ENCODE measurements at places on chromosomes 5 and 9.
A peak's percentile ranks its signal among the peaks of the same experiment; 100 is the strongest.

DNA sequence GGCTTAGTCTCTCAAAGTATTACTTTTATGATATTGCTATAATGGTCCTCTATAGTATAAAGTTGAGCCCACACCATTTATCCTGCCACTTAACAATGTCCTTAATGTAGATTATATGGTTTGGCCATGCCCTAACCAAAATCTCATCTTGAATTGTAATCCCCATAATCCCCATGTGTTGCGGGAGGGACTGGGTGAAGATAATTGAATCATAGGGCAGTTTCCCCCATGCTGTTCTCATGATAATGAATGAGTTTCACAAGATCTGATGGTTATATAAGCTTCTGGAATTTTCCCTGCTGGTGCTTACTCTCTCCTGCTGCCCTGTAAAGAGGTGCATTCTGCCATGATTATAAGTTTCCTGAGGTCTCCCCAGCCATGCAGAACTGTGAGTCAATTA is 498.8 kb downstream of the RAB3C start:
- DNase-seq, result peak; percentile 69

GRCh38 chr9:112546149-112547012 is 59.8 kb downstream of the KIAA1958 start:
- DNase-seq, result no peak

DNA sequence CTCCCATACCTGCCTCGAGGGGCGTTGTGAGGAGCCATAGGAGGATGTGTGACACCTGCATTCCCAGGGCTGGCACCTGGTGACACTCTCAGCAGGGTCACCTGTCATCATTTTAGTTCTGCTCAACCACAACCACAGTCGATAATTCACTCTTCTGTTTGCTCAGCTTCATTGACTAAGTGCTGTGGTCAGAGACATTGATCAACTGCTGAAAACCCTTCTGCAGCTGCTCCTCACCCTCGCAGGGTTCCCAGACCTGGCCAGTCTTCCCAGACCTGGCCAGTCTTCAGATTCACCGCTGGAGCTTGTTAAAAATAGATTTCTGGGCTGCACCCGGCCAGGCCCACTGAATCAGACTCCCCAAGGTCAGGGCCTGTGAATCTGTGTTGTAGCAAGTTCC is 92.8 kb downstream of the MVB12B start:
- DNase-seq, result no peak

DNA sequence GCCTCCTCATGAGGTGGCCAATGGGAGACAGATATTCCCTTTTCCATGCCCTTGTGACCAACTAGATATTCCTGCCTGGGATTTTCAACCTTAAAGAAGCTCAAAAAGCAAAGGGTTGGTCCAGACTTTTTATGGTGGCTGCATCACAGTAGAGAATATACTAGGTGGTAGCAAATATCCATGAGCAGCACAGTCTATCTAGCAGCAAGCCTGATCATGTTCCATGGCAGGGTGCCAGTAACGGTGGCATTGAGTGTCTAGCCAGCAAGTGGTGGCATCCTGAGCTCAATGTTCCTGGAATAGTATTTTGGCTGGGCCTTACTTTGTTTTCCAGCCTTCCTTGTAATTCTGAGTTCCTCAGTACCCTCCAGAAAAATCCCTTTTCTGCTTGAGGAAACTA is 25.8 kb downstream of the CDC25C start:
- DNase-seq, result no peak

DNA sequence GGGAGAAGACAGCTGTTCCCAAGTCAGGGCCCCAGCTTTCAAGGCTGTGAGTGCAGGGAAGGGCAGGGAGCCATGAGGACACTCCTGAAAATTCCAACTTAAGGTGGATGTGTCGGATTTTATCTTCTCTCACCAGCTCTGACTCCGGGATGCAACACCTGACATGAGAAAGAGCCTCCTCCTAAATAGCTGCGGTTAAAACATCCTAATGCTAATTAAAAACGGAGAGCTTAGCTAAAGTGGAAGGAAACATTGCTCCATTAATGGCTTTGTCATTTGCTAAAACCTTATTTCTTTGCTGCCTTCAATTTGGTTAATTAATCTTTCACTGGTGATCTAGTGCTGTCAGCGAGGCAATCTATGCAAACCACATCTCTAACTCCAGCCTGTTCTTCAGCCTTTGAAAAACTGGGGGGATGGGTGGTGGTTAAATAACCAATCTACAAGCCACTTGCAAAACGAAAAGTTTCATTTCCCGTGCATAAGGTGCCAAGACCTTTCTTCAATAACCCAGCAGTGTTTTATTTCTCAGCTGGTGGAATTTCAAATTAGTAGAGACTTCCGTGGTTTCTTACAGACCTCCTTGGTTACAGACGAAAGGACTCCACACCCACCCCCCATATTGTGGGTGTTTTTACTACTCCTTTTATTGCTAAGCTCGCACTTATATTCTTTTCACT is 379.6 kb downstream of the MLLT3 start:
- no peak for DNase-seq

DNA sequence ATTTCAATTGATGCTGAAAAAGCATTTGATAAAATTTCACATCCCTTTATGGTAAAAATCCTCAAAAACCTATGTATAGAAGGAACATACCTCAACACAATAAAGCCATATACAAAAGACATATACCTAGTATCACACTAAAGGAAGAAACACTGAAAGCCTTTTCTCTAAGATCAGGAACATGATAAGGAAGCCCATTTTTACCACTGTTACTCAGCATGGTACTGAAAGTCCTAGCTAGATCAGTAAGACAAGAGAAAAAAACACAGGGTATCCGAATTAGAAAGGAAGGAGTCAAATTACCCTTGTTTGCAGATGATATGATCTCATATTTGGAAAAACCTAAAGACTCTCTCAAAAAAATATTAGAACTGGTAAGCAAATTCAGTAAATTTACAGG is 350.2 kb upstream of the PDE4D start:
- DNase-seq, result no peak

GRCh38 chr5:78908173-78909061 is 76.7 kb downstream of the ARSB start:
- DNase-seq, result peak; percentile 98

DNA sequence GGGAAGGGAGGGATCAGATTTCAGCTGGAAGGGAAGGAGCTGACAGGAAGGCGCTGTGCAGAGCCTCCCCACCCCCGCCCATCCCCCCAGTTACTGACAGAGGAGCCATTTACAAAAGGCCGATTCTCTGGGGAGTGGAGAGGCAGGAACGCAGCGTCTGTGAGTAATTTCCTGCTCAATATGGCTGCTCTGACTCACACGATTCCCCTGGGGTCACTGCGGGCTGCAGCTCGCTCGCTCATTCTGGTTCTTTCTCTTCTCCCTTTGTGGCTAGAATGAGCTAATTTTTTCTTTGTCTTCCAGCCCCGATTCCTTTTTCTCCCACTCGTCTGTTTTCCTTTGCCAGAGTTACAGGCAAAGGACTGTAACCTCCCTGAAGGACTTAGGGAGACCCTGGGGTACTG is 28.8 kb downstream of the PTPA start:
- DNase-seq, result peak; percentile 97

DNA sequence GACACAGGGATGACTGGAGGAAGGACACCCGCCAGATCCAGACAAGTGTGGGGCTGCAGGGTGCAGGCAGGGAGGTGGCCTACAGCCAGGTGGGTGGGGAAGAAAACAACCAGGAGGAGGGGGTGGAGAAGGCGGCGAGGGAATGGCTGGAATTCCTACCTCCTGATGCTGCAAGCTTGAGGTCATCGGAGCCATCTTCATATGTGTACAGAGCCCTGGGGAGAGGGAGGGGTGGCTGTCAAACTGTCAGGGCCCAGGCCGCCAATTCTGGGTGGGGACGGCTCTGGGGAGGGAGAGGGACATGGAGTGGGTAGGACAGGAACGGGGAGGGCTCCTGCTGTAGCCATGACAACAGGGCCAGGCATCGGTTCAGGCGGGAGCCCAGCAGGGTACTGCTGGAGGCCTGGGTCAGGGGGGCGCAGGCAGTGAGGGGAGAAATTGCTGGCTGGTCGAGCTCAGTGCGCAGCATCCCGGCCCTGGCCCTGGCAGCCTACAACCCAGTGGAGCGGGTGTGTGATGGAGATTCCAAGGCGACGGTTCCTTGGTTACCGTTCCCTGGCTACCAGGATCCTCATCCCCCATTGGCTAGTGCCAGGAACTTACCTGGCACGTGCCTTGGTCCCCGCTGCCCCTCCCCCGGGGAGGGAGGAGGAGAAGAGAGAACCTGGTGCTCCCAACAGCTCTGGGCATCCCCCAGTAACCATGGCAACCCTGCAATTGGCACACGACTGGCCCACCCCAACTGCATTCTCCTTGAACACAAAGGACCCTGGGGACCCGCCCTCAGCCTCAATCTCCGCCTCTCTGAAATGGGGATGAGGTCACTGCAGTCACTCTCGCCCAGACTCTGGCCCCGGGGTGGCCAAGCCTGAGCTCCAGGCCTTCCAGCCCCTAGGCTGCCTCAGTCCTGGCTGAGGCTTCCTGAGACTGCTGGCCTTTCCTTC is 4.5 kb downstream of the DBN1 start:
- DNase-seq, result no peak

DNA sequence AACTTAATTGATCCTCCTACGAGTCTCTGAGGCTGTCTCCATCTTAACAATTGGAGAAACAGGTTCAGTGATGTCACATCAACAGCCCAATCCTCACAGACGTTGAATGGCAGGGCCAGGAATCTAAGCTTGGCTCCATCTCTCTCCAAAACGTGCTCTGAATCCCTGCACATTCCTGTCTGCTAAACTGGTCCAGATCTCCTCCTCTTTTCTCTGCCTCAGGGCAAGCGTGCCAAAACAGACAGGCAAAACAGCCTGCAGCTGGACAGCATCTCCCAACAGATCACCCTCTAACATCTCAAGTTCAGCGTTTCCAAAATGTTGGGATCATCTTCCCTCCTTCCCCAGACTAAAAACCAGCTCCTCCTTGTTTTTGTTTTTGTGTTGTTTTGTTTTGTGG is 6.6 kb downstream of the FBP1 start:
- no peak for DNase-seq

- DNase-seq, result no peak
Measured at GRCh38 chr5:3343211-3343610, 252.4 kb upstream of the IRX1 start.

GRCh38 chr5:152631221-152631620 is 226.1 kb upstream of the NMUR2 start:
- DNase-seq, result peak; percentile 14

- peak; percentile 82 for DNase-seq
Measured at GRCh38 chr9:16154521-16155078, 601.8 kb downstream of the CCDC171 start.

- no peak for DNase-seq
Measured at GRCh38 chr5:94045839-94046782, 304.7 kb upstream of the POU5F2 start.

DNA sequence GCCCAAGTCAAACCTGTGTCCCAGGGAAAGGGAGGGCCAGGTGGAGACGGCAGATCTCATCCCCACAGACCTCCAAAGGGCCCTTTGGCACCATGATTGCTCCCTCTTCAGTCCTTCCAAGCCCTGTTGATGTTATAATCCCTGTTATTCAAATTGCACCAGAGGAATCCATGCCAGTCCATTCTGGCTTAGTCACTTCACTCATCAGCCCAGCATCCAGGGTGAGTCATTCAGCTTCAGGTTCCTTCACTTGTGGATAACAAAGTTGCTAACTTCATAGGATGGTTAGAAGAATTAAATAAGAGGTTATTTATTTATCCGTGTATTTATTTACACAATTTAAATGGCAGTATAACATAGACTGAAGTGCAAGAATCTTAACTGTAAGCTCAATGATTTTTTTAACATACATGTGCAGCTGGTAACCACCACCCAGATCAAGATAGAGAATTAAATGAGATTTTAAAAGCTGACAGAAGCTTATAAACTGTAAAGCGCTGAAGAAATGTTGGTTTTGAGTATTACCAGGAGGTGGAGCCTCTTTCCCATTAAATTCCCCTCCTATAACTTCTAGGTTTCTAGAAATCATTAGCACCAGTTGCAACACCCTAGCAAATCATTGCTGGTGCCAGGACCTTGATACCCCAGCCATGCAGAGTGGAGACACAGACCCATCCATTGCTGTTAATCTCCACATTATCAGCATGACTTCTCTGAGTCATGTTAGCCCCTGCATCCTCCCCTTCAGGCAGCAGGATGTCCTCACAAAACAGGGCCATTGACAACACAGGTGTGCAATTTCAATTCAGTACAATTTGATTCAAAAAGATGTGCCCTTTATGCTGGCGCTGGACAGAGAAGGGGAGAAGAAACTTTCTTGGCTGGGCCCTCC is 77.4 kb downstream of the SEC61B start:
- peak; percentile 55 for DNase-seq

GRCh38 chr9:138049779-138050471 is 172.3 kb downstream of the CACNA1B start:
- DNase-seq, result no peak

DNA sequence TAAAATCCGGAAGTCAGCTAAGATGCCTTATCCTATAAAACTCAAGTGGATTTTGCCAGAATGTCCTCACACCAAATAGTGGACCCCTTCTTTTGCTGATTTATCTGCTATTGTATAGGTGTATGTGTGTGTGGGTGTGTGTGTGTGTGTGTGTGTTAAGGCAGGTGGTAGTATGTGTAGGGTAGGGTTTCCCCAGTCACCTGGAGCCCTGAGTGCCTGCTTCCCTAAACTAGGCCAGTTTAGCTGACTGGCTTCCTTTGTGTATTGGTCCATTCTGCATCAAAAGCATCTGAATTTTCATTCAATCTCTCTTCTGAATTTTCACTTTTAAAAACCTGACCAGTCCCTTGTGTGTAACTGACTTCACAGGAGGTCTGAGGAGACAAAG is 42.2 kb upstream of the LCP2 start:
- no peak for DNase-seq

DNA sequence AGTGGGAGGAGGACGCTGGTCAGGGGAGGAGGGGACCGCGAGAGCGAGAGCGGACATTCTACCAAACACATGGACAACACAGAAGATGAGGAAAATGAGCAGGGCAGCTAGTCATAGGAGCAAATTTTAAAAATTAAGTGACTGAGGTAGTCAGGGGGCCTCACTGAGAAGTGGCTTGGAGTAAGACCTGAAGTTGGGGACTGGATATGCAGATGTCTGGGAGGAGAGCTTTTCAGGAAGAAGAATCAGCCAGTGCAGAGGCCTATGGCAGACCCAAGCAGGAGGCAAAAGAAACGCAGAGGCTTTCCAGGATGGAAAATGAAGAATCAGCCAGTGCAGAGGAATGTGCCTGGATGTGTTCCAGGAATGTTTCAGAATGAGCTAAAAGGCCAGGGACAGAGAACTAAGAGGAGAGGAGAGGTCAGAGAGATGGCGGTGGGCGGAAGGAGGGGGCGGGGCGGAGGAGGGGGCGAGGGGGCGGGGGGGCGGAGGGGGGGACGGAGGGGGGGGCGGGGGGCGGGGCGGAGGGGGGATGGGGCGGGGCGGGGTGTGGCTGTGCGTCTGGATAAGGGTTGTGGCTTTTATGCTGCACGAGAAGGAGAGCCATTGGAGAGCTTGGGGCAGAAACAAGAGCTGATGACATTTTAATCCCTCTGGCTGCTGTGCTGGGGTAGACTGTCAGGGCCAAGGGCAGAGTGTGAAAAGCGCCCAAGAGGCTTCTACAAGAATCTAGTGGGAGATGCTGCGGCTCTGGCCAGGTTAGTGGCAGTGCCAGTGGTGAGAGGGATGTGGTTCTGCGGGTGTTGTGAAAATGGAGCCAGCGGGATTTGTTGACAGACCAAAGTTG is 129.6 kb downstream of the KCNIP1 start:
- peak; percentile 71 for DNase-seq

- peak; percentile 18 for DNase-seq
Measured at GRCh38 chr9:89278997-89279739, 31.8 kb upstream of the CKS2 start.
